Natural killer cell treated with Interleukin-12 subunit alpha and Interleukin-12 subunit beta and Interleukin-15 and Interleukin-18, amount 100 ng/mL, for 72 hours (primary cell): ENCODE measurements at places on chromosomes 6 and 20. TPM values are rescaled to one million over a fixed set of nuclear protein-coding genes. Genes with fewer than 3 reads are reported as not detected.

DNA sequence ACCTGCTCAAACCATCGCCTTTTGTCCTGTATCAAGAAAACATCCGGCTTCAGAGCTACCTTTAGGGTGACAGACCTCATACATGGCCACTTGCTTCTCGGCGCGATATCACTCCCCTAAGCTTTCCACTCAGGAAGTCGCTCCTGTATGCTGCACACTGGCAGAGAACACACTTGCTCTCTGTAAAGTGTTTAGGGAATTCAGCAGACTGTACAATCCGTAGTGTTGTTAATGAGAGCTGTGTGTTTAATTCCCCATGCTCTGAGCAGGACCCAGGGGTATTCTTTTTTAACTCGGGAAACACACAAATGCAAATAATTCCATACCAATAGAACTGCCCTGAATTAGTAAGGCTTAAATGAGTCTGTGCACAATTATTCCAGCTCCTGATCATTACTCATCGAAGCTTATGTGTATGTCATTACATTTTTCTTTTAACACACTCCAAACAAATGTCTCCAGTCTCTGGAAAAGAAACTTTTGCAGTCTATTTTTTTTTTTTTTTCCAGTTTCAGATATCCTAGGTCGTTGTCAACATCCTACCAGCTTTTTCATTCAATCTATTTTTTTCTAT, 338.7 kb upstream of the ARID1B start:
- no peak overlapping the region for H3K27ac ChIP-seq
- H3K4me1 ChIP-seq, result no peaks in the 10 kb centered on the region
- peaks cover 18% of the 10 kb centered on the region for H3K27me3 ChIP-seq
- DNase-seq, result no peak

Gene LTB
- total RNA-seq, result 110 TPM

DNA sequence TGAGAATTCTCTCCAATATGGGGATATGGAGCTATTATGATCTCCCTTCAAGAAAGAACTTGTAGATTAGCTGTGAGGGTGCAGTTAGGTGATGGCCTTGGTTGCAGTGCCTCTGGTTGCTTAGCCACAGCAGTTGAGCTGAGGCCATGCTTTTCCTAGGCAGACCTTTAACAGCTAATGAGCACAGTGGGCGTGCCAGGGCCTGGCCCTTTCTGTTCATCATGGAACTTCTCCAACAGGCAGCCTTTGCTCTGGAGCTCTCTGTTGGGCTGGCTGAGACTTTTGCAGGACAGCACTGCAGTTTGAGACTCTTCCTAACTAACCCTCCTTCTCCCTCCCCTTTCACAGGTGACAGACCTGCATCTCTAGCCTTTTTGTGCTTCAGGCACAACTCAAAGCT, 39.7 kb upstream of the TMEM170B start:
- no peak overlapping the region for H3K27ac ChIP-seq
- H3K4me1 ChIP-seq, result peaks cover 8% of the 10 kb centered on the region
- no peaks in the 10 kb centered on the region for H3K27me3 ChIP-seq
- no peaks in the 10 kb centered on the region for H3K36me3 ChIP-seq
- no peak overlapping the region for H3K4me3 ChIP-seq
- no peak for DNase-seq

Gene DLK2
- not detected for total RNA-seq

- DNase-seq, result no peak
- no peak overlapping the region for H3K4me3 ChIP-seq
- H3K27ac ChIP-seq, result no peak overlapping the region
- H3K36me3 ChIP-seq, result no peaks in the 10 kb centered on the region
- H3K27me3 ChIP-seq, result peaks cover 47% of the 10 kb centered on the region
These were observed 77.7 kb upstream of the OLIG3 start for GRCh38 chr6:137571854-137572253.

Gene HLA-DRA
- 184 TPM for total RNA-seq

DNA sequence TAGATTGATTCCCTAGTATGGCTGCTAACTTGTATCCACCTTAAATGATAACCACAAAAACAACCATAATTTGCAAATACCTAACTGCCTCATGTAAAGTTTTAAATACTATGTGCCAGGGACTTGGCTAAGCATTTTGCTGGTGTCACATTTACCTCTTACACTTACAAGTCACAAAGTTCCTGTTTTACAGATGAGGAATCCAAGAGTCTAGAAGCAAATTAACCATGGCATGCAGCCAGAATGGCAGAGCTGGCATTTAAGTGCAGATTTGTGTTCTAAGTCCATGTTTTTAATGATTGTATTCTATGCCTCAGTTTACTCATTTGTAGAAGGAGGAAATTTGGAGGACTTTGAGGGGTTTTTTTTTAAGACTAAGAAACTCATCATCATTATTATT, 696.7 kb downstream of the PTPRT start:
- no peaks in the 10 kb centered on the region for H3K27me3 ChIP-seq
- H3K36me3 ChIP-seq, result no peaks in the 10 kb centered on the region
- no peak for DNase-seq

- H3K4me3 ChIP-seq, result no peak overlapping the region
- H3K36me3 ChIP-seq, result no peaks in the 10 kb centered on the region
- H3K27me3 ChIP-seq, result peaks cover 7% of the 10 kb centered on the region
- no peak overlapping the region for H3K27ac ChIP-seq
These were observed 74.8 kb upstream of the SNRPB2 start for GRCh38 chr20:16654858-16655535.

GRCh38 chr20:56860413-56860812, 231.3 kb downstream of the TFAP2C start:
- H3K27me3 ChIP-seq, result peaks cover 46% of the 10 kb centered on the region
- no peak overlapping the region for H3K4me3 ChIP-seq
- DNase-seq, result no peak

Gene SLC22A2
- not detected for total RNA-seq

GRCh38 chr6:169858293-169858934, 107.0 kb downstream of the ERMARD start:
- peaks cover 6% of the 10 kb centered on the region for H3K4me1 ChIP-seq
- no peaks in the 10 kb centered on the region for H3K36me3 ChIP-seq
- no peak overlapping the region for H3K4me3 ChIP-seq
- peaks cover 3% of the 10 kb centered on the region for H3K27me3 ChIP-seq

DNA sequence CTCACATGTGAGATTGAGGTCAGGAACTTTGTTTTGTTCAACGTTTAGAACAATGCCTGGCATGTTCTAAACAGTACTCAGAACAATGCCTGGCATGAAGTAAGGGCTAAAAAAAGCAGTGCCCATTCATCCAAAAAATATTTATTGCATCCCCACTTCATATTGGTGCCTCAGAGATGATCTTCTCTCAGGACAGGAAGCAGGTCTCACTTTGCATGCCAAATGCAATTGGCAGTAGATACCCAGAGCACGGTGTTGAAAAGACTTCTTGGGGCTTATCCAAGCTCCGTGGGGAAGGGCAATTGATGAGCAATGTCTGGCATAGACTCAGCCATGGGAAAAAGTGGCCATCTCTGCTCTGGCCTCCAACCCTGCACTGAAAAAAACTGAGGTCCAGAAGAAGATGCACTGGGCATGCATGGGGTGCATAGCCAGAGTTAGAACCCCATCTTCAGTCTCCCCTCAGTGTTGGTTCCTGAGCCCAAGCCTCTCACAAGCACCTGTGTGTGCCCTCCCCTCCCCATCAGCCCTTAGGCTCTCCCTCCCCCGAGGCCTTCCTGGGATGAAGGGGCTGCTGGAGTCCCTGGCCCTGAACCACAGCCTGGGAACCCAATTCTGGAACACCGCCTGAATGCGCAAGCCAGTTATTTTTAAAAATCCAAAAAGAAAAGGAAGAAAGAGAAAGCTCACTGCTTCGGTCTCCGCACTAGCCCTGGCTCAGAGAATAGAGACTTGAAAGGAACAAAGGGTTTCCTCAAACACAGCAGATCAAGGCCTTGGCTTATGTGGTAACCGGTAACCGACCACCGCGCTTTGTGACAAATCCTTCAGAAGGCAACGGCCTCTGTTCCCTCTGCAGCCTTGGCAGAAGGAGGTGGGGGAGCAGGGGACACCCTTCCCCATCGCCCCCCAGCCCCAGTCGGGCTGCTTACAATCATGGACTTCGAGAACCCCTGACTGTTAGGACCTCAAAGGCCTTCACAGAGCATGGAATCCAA, 78.5 kb upstream of the SIRPA start:
- no peaks in the 10 kb centered on the region for H3K36me3 ChIP-seq
- no peaks in the 10 kb centered on the region for H3K4me1 ChIP-seq
- no peak overlapping the region for H3K27ac ChIP-seq
- peaks cover 44% of the 10 kb centered on the region for H3K27me3 ChIP-seq
- DNase-seq, result no peak

DNA sequence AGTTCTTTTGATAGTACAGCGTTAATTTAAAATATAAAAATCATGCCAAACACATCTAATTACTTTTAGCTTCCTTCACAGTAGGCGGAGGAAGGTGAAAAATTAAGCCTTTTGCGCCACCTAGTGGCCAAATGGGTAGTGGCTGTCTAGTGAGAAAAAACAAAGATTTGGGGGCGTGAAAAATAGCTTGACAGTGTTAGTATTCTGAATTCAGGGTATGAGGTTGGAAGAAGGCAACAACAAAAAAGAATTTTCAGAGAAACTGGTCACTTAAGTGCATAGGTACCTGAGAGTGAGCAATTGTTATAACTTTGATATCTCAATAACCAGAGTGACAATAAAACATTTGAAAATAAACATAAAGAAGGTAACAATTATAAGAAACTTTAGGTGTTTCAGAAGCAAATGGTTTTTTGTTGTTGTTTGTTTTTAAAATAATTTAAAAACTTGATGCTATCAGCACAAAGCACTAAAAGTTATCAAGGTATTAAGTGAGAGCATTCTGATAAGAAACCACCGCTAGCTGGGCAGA, 14.3 kb downstream of the PSMB9 start:
- DNase-seq, result peak; percentile 80
- H3K36me3 ChIP-seq, result no peaks in the 10 kb centered on the region
- H3K27me3 ChIP-seq, result no peaks in the 10 kb centered on the region
- no peak overlapping the region for H3K27ac ChIP-seq
- H3K4me3 ChIP-seq, result no peak overlapping the region

GRCh38 chr6:73898599-73898998, 202.6 kb downstream of the CD109 start:
- H3K27ac ChIP-seq, result no peak overlapping the region
- H3K36me3 ChIP-seq, result peaks cover 9% of the 10 kb centered on the region
- H3K27me3 ChIP-seq, result no peaks in the 10 kb centered on the region
- no peaks in the 10 kb centered on the region for H3K4me1 ChIP-seq

GRCh38 chr6:154709621-154710020, 23.6 kb upstream of the SCAF8 start:
- H3K27me3 ChIP-seq, result peaks cover 20% of the 10 kb centered on the region
- DNase-seq, result no peak
- H3K4me3 ChIP-seq, result no peak overlapping the region
- H3K27ac ChIP-seq, result no peak overlapping the region

Gene FAM83B
- not detected for total RNA-seq

DNA sequence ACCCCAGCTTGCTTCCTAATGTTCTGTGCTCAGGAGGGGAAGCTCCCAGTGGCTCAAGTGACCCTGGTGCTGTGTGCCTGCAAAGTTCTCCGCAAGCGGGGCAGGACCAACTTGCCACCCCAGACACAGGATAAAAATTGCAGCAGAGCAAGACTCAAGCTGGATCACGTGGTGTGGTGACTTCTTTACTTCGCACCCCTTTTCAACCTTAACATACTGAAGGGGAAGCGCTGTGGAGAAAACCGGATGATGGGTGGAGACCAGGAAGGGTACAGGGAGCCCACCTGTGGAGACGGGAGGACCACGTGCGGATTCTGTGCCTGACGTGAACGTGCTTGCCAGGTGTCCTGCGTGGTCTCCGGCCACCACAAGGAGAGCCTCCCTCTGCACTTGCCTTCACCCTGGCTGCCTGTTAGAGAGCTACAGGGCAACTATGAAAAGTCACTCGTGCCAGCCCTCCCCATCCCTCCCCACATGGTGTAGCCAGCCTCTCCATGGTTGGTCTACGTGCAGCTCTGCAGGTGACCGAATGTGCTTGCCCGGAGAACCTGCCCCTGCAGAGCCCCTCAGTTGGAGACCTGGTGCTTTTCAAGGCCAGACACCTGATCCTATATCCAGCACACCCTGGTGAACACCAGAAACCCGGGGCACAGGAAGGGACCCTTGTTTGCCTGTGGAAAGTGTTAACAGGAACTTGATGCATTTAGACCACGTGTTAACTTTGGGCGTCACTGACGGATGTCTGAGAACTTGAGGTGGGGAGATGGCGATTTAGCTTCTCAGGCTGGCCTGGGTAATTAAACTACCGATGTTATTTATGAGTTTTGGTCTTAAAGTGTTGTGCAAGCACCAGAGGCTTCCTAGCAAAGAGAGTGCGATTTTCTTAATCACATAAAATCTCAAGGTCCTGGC, 23.9 kb upstream of the DACT2 start:
- no peak overlapping the region for H3K27ac ChIP-seq
- H3K27me3 ChIP-seq, result no peaks in the 10 kb centered on the region
- H3K36me3 ChIP-seq, result no peaks in the 10 kb centered on the region
